NK-92 treated with Interleukin-12 subunit alpha and Interleukin-12 subunit beta, amount 100 ng/mL, for 24 hours (cell line): ENCODE measurements at places on chromosomes 3 and 15.

DNA sequence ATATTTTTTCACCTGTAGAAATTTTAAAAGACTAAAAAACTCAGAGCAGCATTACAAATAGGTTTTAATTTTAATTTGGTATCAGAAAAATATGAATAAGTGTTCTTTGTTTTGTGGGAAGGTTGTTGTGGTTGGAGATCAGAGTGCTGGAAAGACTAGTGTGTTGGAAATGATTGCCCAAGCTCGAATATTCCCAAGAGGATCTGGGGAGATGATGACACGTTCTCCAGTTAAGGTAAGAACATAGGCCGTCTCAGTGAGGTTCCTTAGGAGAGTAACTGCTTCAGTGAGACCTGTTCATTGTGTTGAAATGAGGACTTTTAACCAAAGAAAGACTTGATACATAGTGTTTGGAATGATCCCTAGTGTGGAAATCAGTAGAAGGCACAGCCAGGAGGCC lies 44.8 kb downstream of the OPA1 start:
- no peak for DNase-seq

DNA sequence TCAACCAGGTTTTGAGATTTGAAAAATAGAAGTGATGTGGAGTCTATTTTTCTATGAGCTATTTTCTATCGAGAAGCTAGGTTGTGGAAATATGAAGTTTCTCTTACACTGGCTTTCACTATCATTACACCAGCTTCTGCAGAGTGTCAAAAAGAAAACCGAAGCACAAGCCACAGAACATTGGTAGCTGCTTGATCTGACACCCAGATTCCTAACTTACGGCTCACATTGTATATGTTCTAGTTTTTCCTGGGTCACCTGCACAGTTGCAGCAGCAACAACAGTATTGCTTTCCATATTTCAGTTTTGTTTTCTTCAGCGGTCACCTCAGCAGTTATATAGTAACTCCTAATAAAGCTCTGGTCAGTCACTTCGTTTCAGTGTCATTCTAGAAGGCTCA lies 790.1 kb downstream of the PLOD2 start:
- no peak for DNase-seq

- DNase-seq, result peak; percentile 9
Observed at GRCh38 chr3:109532257-109533216, 195.2 kb upstream of the DPPA4 start.

DNA sequence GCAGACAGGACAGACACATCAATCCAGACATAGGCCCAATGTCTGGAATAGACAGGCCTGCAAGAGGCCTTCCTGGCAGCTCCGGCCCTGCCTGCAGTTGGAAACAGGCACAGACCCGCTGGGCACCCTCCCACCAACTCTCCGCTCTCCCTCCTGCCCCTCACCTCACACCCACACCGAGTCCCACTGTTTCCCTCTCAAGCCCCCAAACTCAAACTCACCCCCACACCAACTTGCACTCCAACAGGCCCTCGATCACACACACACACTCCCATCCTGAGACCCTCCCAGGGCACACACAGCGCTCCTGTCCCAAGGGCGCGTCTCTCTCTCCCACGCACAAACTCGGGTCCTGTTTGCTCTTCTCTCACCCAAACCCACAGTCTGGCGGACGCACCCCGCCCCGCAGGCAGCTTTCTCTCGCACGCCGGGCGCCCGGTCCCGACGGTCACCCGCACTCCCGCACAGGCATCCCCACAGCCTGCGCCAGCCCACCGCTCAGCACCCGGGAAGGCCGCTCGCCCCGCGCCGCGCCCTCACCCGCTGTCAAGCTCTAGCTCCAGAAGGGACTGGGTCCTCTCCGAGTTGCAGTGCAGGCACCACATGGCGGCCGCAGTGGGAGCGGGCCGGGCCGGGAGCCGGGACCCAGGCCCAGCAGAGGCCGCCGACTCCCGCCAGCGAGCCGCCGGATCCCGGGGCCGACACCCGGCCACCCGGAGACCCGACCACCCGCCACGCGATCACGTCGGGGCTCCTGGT lies 106.2 kb downstream of the IQSEC1 start:
- DNase-seq, result no peak

- DNase-seq, result no peak
Observed at GRCh38 chr3:120791913-120792312, 49.4 kb downstream of the GTF2E1 start.

- no peak for DNase-seq
Observed at GRCh38 chr3:43081796-43082195, 24.1 kb downstream of the POMGNT2 start.

- no peak for DNase-seq
Observed at GRCh38 chr15:64851503-64851840, 9.8 kb downstream of the PLEKHO2 start.

DNA sequence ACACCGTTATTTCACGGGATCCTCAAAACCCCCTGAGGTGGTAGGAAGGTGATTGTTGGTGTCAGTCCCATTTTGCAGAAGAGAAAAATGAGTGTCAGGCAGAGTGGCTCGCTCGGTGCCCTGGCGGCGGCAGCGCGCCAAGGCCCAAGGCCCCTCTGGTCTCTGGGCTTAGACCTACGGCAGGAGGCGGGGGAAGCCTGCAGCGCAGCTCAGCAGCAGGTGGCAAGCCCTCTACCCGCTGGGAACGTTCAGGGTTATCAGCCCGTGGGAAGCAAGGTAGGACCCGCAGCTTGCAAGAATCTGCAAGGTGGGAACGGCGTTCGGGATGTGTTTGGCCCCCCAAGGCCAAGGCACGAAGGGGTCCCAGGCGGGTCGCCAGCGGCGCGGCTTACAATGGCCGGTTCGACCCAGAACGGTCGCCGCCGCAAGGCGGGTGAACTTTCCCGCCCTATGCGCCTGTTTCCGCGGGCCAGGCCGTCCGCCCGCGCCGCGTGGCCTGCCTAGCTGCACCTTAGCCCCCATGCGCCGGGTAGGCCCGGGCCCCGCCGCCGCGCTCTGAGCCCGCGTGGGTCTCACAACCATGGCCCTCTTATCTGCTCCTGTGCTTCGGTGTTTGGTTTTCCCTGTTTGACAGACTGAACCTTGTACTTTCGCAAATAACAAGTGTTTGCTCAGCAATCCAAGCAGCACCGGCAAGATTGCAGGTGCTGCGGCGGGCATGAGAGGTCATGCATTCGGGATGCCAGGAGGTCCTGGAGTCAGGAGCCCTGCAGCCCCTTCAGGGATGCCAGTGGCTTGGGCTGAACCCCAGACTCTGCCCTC lies 39.7 kb downstream of the CCNL1 start:
- no peak for DNase-seq

DNA sequence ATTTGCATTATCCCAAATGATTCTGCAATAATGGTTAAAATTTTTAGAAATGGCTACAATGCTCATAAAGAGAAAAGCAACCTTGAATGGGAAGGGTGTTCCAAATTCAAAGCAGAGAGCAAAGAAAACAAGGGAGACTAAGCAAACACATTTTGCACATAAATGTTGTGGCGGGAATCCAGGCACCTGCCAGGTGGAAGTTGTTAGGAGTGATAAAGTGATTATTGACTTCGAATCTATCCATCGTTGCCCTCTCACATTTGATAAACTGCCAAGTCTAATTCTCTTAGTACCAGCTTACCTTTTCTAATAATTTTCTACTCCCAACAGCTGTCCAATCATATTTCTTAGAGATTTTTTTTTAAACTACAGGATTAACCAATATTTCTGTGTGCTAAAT lies 244.5 kb downstream of the CACNA2D3 start:
- no peak for DNase-seq

DNA sequence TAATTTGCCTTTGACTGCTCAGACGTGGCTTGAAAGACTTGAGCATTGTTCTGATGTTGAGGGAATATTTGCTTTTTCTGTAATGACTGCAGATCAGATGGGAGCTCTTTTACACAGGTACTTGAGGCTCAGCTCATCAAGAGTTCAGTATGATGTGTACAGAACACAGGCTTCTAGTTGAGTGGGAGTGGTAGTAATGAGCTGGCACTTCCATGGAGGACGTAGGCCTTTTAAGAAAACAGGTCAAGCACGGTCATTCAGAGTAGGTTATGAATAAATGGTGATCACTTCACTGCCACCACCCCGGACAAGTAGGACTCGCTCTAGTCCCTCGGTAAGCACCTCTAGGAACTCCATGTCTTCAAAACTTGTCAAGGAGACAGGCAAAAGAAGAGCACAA lies 8.8 kb downstream of the EMC4 start:
- DNase-seq, result no peak

DNA sequence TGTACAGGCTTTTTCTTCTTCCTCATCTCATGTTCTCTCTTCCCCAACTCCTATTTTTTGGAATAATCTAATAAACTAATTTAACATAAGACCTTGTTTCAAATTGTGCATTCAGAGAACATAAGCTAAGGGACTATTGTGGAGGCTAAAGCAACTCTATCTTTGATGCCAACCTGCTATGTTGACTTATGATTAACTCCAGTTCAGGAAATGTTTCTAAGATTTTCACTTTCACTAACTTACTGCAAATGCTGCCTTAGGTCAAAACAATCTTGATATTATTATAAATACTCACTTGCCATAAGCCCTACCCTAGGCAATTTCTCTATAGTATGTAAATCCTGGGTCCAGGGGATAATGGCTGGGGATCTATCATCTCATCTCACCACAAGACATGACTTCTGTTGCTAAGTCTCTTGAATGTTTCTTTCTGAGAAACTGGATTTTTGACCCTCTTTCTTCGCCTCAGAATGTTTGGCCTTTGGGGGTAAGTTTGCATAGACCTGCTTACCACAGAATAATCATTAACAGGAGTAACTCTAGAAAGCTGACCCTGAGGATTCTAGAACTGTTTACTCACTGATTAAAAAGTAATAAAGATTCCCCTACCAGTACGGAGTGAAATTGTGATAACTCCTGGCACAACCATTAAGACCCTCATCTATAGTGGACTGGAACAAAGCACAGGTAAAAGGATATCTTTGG lies 768.1 kb downstream of the GBE1 start:
- no peak for DNase-seq

GRCh38 chr3:132421832-132422231 lies 4.5 kb downstream of the DNAJC13 start:
- DNase-seq, result no peak

GRCh38 chr15:78663703-78664102 lies 22.7 kb upstream of the CHRNB4 start:
- no peak for DNase-seq

- no peak for DNase-seq
Observed at GRCh38 chr3:24972491-24972890, 455.6 kb upstream of the RARB start.

GRCh38 chr15:61151791-61152190 lies 77.3 kb downstream of the RORA start:
- DNase-seq, result no peak

GRCh38 chr3:188338086-188338485 lies 184.1 kb downstream of the LPP start:
- no peak for DNase-seq

DNA sequence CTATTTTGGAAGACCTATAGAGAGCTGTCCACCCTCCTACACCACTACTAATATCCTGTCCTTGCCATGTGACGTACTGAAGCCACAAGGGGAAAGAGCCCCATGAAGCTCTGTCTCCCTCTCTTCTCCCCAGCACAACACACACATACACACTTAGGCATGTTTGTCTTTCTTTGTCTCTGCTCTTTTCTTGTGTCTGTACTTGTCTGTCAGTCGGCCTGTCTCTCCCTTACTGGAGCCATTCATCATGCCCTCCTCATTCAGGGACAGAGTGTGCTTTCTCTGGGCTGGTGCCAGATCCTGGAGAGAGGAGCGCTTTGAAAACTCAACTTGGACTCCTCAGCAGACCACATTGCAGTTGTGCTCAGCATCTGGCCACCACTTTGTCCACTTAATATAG lies 47.6 kb downstream of the PSMD6 start:
- DNase-seq, result no peak

DNA sequence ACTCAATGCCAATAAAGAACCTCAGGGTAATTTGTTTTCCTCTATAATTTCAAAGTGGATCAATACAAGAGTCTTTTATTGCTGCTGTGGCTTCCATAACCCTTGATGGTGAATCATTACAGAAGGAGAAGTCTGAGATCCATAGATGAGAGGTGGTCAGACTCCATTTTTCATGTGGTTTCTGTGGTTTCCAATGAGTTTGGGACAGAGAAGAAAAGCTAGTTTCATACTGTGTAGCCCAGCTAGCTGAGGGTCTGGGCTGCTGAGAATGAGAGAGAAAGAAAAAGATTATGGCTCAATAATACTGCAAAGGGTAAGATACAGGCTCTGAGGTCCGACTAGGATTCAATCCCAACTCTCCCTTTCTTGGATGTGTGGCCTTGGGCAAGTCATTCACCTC lies 180.6 kb upstream of the LRRN1 start:
- DNase-seq, result no peak

DNA sequence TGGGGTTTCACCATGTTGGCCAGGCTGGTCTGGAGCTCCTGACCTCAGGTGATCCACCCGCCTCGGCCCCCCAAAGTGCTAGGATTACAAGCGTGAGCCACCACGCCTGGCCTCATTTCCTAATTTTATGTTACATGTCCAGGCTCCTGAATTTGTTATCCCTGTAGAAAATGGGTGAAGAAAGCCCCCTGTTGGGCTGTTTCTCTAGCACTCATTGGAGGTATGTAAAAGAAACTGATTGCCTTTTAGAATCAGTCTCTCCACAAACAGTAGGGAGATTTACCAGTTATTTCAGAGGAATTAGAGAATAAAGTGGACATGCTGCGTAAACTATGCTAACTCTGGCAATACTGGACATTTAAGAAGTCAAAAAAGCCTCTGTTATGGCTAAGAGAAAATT lies 364.1 kb upstream of the TBL1XR1 start:
- no peak for DNase-seq

DNA sequence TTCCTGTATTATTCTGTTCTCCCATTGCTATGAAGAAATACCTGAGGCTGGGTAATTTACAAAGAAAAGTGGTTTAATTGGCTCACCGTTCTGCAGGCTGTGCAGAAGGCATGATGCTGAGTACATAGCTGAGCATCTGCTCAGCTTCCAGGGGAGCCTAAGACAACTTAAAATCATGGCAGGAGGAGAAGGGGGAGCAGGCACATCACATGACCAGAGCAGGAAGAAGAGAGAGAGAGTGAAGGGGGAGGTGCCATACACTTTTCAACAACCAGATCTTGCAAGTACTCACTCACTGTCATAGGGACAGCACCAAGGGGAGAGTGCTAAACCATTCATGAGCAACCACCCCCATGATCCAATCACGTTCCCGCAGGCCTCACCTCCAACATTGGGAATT lies 184.4 kb downstream of the GOLGA8K start:
- no peak for DNase-seq

DNA sequence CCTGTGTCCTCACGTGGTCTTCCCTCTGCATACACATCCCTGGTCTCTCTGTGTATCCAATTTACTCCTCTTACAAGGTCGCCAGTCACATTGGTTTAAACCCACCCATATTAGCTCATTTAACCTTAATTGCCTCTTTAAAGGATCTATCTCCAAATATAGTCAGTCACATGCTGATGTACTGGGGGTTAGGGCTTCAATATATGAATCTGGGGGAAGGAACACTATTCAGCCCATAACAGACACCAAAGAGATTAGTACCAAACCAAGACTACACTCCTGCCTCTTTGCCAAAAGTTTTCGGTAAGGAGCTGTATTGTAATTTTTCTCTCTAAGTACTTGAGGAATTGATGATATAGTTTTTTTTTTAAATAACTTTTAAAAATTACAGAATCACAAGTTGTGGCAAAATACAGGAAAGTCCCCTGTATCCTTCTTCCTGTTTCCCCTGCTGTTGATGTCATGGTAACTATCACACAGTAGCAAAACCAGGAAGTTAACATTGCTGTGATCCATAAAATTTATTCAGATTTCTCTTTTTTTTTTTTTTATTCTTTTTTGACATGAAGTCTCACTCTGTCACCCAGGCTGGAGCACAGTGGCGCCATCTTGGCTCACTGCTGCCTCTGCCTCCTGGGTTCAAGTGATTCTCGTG lies 67.8 kb downstream of the SLCO3A1 start:
- DNase-seq, result no peak
